NCI-H446 (cell line): ENCODE measurements at places on chromosomes 12 and 14.

- no peak for DNase-seq
Measured at GRCh38 chr14:45065956-45066355, 18.0 kb upstream of the PRPF39 start.

DNA sequence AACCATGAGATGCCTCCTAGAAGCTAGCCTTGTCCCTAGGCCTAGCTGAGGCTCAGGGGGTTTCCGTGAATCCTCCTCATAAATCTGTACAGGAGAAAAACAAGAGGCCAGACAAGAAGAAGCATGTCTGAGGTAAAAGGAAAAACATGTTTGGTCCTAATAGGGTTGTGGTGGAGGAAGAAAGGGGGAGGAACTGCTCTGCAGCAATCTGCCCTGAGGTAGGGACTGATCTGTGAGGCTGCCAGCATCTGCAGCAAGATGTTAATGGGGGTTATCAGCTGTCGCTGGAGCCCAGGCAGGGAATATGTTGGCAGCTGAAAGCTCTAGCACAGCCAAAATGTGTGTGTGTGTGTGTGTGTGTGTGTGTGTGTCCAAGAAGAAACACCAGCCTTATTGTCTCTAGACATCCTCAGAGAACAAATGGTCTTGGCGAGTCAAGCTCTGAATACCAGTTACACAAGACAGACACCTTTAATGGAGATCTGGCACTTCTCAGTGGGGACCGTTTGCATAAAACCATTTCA is 218.5 kb downstream of the NUAK1 start:
- peak; percentile 86 for DNase-seq

DNA sequence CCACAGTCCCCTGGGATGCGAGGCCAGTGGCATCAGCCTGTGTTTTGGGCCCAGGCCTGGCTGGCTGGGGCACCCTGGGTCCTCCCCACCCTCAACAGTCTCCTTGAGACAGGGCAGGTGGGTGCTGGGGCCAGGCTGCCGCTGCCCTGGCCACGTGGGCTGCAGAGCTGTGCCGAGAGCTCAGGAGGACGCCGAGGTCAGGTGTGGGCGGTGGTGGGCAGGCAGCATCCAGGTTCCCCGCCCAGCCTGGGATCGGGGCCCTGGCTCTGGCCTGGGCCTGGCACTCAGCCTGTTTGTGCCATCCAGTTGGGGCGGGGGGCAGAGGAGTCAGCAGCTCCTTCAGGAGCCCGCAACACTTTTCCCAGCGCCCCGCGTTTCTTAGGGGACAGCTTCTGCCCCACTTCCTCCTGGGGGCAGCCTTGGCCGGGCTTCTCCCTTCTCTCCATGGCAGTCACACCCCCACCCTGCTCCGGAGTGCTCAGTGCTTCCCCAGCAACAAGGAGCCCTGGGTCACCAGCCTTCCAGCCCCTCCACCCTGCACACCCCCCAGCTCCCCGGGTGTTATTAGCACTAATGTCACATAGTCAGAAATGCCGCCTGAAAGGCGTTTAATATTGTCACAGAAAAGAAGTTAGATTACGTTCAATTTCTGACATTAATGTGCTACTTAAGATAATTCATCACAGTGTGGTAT is 30.8 kb downstream of the KIF26A start:
- DNase-seq: no peak

DNA sequence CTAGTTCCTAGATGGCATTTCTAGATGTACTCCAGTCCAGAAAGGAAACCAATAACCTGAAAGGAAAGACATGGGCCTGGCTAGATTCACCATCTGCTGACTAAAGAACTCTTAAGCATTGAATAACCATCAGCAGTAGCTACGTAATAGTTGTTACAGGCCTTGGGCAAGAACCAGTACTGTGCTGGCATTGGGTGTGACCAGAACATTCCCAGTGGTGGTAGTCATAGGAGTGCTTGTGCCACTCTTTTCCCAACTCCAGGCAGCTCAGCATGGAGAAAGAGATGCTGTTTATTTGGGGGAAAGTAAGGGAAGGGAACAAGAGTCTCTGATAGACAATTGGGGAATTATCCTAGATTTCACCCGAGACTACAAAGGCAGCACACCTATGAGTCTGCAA is 333.3 kb downstream of the SLC16A7 start:
- DNase-seq: no peak

- no peak for DNase-seq
Measured at GRCh38 chr12:12017135-12017581, 53.6 kb upstream of the BCL2L14 start.

GRCh38 chr14:59199205-59199604 is 10.7 kb downstream of the DAAM1 start:
- DNase-seq: peak; percentile 58

GRCh38 chr12:112887550-112887949 is 19.2 kb upstream of the OAS1 start:
- no peak for DNase-seq

- DNase-seq: no peak
Measured at GRCh38 chr12:85016413-85016812, 19.7 kb downstream of the TSPAN19 start.

GRCh38 chr12:47249719-47250357 is 170.1 kb upstream of the AMIGO2 start:
- no peak for DNase-seq

DNA sequence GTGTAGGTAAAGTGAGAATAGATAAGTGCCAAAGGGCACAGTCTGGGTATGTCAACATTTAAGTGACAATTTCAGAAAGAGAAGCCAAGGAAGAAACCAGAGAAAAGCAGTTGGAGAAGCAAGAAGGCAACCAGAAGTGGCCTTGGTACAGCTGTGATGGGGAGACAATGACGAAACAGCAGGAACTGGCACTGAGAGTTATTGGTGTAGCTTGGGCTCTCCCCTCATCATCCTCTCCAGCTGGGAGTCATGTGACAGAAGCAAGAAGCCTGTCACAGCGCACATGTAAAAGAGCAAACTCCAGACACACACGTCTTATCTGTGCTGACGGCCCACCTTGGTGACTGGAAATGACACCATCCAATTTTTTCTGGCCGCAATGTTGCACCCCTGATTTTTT is 203.3 kb upstream of the NUDT4 start:
- DNase-seq: no peak

DNA sequence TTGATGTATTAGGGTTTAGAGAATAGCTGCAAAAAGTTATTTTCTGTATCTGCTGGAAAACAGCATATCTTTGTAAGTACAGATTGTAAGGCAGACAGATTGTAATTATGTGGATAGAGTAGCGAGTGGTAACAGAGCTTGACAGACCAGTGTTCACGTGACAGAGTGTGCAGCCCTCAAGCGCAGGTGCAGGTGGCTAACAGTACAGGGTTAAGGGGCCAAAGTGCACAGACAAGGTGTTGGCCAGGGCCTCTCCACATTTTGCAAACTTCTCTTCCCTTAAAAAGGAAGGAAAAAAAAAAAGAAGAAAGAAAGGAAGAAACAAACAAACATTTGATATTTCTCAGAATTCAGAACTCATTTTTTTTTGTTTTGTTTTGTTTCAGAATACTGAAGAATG is 25.2 kb upstream of the KLHL42 start:
- no peak for DNase-seq

- DNase-seq: peak; percentile 96
Measured at GRCh38 chr14:29814156-29815015, 113.3 kb downstream of the PRKD1 start.

DNA sequence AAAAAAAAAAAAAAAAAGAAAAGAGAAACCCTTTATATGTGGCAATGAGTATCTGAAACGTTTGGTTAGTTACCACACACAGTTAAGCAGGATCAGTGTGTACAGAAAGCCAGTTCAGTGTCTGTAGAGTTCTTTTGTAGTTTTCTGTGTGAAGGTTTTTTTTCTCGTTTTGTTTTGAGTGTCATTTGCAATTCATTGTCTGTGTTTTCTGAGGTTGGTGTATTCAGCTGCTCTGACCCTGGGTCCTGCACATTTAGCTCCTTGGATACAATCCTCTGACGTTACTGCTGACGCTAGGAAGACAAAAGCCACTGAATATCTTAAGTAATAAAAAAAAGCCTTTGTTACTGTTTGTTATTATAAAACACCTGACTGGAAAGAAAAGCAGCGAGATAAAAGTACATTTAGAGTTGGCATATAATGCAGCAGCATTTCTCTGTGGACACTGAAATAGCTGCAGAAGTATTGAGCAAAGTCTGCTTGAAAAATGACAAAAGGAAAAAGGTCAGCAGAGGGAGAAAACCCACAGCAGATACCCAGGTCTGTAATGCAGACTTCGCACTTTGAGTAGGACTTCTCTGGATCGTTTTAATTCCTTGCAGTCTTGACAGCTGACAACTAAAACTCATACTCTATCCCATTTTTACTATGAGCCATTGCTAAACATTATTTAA is 89.0 kb downstream of the POLR3B start:
- DNase-seq: no peak

DNA sequence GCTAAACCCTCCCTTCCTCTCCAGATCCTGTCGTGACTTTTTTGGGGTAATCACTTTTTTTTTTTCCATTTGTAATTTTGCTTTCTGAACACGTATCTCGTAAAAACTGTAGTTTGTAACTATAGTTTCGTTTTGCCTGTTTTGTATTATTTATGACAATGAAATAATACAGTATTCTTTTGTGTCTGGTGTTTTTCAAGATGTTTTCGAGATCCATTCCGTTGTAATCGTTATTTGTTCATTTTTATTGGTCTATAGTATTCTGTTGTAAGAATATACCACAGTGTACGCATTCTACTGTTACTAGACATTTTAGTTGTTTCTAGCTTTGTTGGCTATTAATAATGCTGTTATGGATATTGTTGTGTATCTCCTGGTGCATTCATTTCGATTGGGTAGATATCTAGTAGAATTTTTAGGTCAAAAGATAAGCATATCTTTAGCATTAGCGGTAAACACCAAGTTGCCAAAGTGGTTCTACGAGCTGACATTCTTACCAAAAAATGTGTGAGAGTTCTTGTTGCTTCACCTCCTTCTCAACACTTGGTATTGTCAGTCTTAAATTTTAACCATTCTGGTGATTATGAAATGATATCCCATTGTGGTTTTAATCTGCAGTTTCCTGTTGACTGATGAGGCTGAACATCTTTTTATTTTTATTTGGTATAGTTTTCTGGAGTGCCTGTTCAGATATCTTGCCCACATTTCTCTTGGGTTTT is 92.3 kb upstream of the EVL start:
- DNase-seq: no peak

GRCh38 chr12:99099786-99100185 is 454.7 kb downstream of the APAF1 start:
- no peak for DNase-seq

DNA sequence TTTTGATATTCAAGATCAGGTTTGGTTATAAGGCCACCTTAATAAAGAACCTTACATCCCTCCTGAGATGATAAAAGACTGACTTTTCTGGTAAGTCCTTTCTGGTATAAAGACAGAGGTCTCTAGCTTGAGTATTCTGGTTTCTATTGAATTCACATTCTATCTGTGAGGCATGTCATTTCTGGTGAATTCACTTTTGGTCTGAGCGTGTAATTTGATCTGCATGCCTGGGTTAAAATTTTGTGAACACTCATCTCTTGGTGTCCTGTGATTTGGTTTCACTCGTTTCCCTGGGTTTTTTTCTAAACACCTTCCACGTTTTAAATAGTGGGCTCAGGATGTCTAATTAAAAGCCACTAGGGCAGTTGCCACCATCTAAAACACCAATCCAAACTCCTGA is 12.2 kb downstream of the EIF5 start:
- no peak for DNase-seq

GRCh38 chr12:75488553-75488952 is 8.0 kb downstream of the GLIPR1 start:
- DNase-seq: no peak
